ENCODE measurements at places on chromosomes 2 and 18. TPM values are rescaled to one million over a fixed set of nuclear protein-coding genes. Genes with fewer than 3 reads are reported as not detected.

The PTH2R gene
- polyA plus RNA-seq, result 1.2 TPM

The MOCOS gene
- polyA plus RNA-seq, result 1.1 TPM

The AQP12B gene
- 0.56 TPM for polyA plus RNA-seq

The TBC1D8 gene
- polyA plus RNA-seq, result 17.7 TPM

The FN1 gene
- 281 TPM for polyA plus RNA-seq

The PCARE gene
- polyA plus RNA-seq, result not detected

The MITD1 gene
- polyA plus RNA-seq, result 31.2 TPM

The C1QL2 gene
- polyA plus RNA-seq, result 0.74 TPM

The IL1RL1 gene
- polyA plus RNA-seq, result not detected

The UNC50 gene
- polyA plus RNA-seq, result 66.7 TPM

The MAL gene
- polyA plus RNA-seq, result 17.6 TPM

The RBMS1 gene
- polyA plus RNA-seq, result 29.5 TPM

The NEB gene
- polyA plus RNA-seq, result 7.2 TPM

The SLC30A3 gene
- 18.6 TPM for polyA plus RNA-seq

The GRB14 gene
- 31.5 TPM for polyA plus RNA-seq

The NR4A2 gene
- polyA plus RNA-seq, result 5.1 TPM

Measured in spinal cord (tissue), 10 donors.